ENCODE measurements at places on chromosomes 13 and 19. TPM values are rescaled to one million over a fixed set of nuclear protein-coding genes. Genes with fewer than 3 reads are reported as not detected.

FLT1 gene
- total RNA-seq, result 0.65 TPM

- no peaks in the 10 kb centered on the region for H3K4me1 ChIP-seq
- H3K27me3 ChIP-seq, result peaks cover 3% of the 10 kb centered on the region
- no peak overlapping the region for H3K4me3 ChIP-seq
- peaks cover 3% of the 10 kb centered on the region for H3K36me3 ChIP-seq
These were observed 9.1 kb downstream of the GRIN3B start for GRCh38 chr19:1009041-1009980.

DNA sequence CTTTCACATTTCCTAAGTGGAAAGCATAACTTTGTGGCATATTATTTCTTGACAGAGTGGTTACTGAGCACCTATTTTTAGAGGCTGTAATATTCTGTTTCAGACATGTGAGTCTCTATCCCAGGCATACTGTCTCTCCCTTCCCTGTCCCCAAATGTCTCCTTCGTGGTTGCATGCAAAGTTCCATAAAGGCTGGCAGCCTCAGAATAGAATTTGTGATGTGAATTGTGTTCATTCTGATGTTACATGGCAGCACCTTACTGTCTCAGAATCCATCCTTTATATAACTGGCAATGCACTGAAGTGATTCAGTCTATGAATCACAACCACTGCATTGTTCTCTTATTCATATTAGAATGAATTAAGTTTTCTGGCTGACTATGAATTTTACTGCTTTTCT is 89.0 kb upstream of the SLC7A1 start:
- H3K4me3 ChIP-seq, result no peak overlapping the region
- H3K27me3 ChIP-seq, result no peaks in the 10 kb centered on the region
- peaks cover 40% of the 10 kb centered on the region for H3K4me1 ChIP-seq
- H3K36me3 ChIP-seq, result no peaks in the 10 kb centered on the region
- peak overlapping the region; percentile 24 for H3K27ac ChIP-seq
- no peak for DNase-seq

- peaks cover 58% of the 10 kb centered on the region for H3K4me1 ChIP-seq
- peaks cover 31% of the 10 kb centered on the region for H3K36me3 ChIP-seq
These were observed 68.8 kb downstream of the COL4A1 start for GRCh38 chr13:110237875-110238817.

FCAR gene
- not detected for total RNA-seq

DNA sequence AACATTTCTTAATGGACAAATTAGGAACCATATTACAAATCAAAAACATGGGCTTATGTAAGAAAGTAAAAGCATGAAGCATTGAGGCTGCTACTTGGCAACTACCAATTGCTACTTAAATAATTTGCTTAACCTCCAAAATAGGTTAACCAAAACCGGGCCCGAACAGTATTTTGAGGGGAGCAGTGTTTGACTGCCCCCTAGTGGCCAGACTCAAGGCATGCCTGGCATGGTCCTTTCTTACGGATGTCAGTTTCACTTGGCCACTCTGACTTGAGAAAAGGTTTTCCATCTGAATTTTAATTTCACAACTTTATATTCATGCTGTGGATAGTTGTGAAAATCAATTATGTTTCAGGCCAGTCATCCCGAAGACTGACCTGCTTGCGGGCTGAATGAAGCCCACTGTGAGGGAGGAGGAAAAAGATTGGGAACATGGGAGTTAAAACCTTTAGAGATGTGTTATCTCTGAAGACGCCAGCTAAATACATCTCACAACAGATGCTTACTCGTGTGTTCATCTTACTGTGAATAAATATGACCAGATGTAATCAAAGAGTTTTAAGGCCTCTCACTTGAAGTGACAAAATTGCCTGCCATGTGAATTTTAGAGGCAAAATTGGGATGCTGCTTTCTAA is 2.9 kb downstream of the RXFP2 start:
- H3K4me1 ChIP-seq, result peaks cover 2% of the 10 kb centered on the region
- H3K36me3 ChIP-seq, result peaks cover 3% of the 10 kb centered on the region
- peaks cover 16% of the 10 kb centered on the region for H3K27me3 ChIP-seq
- H3K27ac ChIP-seq, result no peak overlapping the region
- no peak overlapping the region for H3K4me3 ChIP-seq

Data from chondrocyte (in vitro differentiated cells).